ENCODE measurements at places on chromosomes 1 and 21.
A peak's percentile ranks its signal among the peaks of the same experiment; 100 is the strongest.

GRCh38 chr1:152899883-152900282 is 8.5 kb upstream of the IVL start:
- no peak for DNase-seq

DNA sequence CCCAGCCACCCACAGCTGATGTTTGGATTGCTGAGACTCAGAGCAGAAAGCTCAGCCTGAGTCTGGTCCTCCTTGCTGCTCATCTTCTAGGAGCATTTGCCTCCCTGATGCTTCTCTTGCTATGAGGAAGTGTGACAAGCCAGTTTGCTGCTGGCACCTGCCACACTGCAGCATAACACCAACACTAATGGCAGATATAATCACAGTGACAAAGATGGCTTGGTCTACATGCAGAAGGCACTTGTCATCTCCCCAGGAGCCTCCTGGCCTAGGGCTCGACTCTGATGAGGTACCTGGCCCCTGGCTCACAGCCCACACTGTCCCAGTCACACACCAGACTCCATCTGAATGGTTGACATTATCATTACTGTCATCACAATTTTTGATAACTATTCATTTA is 13.9 kb upstream of the PSMB2 start:
- DNase-seq = no peak

DNA sequence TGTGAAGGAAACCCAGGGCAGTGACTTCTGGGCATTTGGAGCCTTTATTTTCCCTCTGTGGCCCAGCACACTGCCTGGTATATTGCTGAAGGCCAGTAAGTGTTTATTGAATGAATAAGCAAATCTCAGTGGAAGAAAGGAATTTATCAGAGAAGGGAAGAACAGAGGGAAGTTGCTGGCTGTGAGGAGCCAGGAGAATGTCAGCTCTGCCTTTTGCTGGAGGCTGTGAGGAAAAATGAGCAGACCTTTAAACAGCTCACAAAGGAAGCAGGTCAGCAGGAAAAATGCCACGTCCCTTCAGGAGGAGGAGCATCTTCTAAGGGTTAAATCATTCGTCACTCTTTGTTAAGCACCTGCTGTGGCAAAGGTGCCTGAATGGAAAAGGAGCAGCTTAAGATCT is 75.9 kb downstream of the GIPC2 start:
- DNase-seq = no peak

DNA sequence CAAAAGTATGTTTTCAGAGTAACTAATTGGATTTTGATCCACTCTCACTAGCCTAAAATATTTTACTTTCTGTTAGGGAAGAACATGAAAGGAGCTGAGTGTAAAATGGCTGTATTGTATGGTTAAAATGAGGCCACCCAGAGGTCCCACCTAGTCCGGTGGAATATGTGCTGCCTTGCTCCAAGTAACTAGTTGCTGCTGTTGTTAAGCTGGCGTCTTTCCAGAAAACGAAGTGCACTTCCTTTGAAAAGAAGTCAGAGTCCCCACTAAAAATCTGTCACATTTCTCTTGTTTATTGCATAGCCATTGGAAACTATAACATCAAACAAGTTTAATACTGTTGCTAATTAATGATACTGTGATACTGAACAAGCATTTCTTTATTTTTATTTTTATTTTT is 3.2 kb downstream of the SLC25A33 start:
- peak; percentile 52 for DNase-seq

- no peak for DNase-seq
Observed at GRCh38 chr1:164842870-164843269, 283.9 kb downstream of the PBX1 start.

GRCh38 chr1:30526652-30527345 is 196.6 kb downstream of the MATN1 start:
- no peak for DNase-seq

DNA sequence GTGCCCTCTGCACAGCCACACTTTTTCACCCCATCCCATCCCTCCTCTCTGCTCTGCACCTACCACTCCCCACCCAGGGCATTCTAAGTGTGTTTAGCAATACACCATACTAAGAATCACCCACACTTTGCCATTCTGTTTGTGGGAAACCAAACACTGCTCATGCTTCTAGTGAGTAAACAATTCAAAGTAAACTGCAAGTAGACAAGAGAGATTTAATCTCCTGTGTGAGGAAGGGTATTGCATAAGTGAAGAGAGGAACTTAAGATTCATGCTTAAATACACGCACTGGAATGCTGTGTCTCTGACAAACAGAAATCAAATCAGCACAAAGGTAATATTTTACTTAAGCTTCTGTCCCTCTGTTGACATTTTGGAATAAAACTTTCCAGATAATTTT is 4.8 kb upstream of the EDARADD start:
- no peak for DNase-seq

DNA sequence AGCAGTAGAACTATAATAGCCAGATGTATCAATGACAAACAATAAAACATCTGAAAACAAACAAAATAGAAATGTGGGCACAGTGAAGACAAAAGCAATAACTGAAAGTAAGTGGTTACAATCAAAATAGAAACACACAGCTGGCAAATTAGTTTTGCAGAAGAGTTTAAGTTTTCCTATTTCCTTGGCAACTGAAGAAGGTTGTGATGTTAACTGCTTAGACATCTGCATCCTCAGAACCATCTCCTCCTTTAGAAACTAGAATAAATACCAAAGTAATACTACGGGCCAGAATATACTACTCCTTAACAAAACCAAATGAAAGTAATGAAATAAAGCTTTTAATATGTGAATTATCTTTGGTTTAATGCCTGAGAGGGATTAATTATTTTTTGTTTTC is 605.5 kb downstream of the LTN1 start:
- DNase-seq = no peak

- no peak for DNase-seq
Observed at GRCh38 chr21:29534448-29534847, 235.7 kb downstream of the BACH1 start.

GRCh38 chr21:37208056-37208721 is 58.9 kb downstream of the VPS26C start:
- no peak for DNase-seq

DNA sequence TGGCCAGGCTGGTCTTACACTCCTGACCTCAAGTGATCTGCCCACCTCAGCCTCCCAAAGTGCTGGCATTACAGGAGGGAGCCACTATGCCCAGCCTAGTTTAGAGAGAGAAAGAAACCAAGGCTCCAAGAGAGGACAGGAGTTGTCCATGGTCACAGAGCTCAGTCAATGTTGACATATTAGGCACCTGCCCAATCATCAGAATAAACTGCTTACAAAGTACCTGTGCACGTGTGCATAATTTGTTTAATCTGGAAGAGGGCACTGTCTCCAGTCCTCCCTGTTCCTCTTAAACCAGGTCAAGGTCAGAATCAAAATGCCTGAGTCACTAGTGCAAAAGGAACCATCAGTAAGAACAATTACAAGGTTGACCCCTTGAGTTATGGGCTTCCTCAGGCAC is 20.3 kb upstream of the MPZL1 start:
- no peak for DNase-seq

- DNase-seq = peak; percentile 59
Observed at GRCh38 chr1:12436817-12437599, 181.0 kb downstream of the DHRS3 start.

DNA sequence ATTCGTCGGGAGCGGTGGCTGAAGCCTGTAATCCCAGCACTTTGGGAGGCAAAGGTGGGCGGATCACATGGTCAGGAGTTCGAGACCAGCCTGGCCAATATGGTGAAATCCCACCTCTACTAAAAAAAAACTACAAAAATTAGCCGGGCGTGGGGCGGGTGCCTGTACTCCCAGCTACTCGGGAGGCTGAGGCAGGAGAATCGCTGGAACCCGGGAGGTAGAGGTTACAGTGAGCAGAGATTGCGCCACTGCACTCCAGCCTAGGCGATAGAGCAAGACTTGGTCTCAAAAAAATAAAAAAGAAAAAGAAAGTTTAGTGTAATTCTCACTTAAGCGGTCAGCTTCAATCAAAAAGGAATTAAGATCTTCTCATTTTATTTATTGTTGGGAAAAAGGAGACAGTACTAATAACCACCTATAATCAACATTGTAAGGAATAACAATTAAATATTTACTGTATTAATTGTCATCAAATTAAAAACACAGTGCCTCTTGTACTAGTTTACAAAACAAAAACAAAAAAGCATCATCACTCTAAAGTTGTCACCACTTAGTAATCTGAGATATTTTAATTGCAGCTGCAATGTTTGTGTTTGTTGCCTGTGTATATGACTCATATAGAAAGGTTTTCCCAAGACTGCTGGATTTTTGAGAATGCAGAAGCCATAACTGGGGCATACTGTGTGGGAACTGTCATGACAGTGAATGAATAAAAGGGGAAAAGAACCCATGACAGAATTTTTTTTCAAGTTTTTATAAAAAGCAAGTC is 3.7 kb downstream of the FBXO42 start:
- DNase-seq = peak; percentile 89

GRCh38 chr1:153141377-153141776 is 9.3 kb downstream of the SPRR2G start:
- DNase-seq = no peak

DNA sequence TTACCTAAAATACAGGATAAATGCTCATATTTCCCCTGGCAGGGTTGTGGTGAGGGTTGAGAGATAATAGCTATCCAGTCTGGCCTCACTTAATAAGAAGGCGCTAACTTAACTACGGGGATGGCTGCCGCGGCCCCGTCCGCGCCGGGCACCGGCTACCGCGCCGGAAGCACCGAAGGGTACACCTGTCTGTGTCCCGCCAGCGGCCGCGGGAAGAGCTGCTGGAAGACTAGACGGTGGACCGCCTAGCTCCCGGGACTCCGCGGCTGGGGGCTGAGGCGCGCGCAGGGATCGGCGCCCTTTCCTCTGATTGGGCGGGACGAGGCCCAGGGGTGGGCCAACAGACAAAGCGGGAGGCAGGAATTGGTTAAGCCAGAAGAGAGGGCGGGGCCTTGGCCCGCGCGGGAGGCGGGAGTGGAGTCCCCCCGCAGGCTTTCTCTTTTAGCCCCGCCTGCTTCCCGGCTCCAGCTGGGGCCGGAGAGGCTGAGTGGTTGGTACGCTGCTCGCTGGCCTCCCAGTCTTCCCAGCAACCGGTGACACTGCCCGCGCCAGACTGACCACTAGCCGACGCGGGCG is at the start of gene ZNF672:
TSS of gene ZNF672 (plus strand) at position 444 of the 576 bp plus-strand sequence. CDS start 9,051 bp downstream, outside the sequence.
- peak; percentile 98 for DNase-seq

DNA sequence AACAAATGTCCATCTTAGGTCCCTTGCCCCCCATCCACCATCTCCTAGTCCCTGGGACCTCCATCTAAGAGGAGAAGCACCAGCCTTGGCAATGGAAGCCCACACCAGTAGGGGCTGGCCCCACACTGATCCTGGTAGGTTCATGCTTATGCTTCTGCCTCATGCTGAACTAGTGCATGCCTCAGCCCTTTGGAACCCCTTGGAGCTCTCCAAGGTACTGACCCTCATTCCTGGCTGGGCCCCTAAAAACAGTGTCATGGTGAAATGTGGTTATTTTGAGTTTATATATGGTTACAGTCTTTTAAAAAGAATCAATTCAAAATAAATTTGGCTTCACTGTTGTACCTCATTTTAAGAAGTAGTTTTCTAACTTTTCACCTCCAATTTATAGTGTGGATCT is 108.3 kb downstream of the HIVEP3 start:
- DNase-seq = peak; percentile 51

DNA sequence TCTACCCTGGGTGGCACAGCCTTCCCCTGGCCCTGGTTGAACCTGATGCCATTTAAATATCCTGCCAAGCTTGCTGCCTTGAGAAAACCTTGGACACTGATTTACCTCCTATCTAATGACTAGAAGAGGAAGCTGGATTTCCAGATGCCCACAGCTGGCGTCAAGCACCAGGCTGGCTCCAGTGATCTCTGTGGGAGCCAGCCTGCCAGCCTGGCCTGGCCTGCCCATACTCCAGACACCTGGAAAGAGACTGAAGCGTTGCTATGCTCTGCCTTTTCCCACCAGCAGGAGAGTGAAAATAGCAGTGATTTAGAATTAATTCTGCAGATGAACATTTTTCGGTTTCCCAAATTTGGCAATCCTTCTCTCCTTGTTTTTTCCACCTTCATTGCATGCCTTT is 11.5 kb upstream of the EIF4G3 start:
- DNase-seq = no peak

DNA sequence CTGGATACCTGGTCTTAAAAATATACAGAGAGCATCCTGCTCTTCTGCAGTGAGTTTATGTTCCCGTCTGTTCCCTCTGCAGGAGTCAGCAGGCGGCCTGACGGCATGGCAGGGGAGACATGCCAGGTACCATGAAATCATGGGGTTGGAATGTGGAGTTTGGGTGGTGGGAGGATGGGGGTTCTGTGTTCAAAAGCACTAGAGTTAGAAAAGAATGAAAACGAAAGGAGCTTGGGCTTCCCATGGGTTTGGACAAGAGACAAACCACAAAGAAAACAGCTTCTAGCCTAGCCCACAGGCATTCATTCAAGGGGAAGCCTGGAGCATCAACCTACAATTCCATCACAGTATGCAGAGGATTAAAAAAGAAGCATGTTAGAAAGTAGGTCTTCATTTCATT is 59.9 kb downstream of the WARS2 start:
- DNase-seq = peak; percentile 94

DNA sequence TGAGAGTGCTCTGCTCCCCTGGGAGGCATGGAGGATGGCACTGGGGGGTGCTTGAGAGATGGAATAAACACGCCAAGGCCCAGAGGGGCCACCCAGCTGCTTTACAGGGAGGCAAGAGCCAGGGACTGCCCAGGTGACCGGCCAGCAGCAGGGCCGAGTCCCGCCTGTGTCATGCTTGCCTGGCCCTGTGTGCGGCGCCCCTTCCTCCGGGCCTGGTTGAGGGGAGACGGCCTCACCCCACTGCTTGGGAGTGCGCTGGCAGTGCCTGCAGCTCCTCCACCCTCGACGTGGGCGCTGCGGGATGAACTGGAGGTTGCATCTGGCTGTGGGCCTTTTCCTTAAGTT is 33.1 kb upstream of the COL6A2 start:
- DNase-seq = no peak

GRCh38 chr1:156096640-156097391 is 14.6 kb upstream of the MEX3A start:
- DNase-seq = peak; percentile 86

- no peak for DNase-seq
Observed at GRCh38 chr1:174963529-174964125, 36.1 kb upstream of the CACYBP start.

DNA sequence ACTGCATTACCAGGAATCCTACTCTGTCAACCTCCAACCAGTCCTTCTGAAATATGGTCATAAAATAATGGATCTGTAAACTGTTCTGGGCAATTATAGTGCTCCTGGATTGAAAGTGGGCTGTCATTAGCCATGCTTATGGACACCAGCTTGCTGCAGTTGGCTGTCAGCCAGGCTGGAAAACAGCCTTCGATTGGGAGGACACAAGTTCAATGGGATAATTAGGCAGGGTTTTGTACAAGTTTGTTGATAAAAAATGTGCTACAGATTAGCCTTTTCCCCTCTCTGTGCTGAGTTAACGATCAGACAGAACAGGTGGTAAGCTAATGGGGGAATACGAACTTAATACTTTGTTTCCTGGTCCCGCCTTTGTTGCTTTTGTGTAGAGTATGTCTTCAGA is 413.9 kb downstream of the DUSP10 start:
- no peak for DNase-seq

GRCh38 chr1:90154711-90155110 is 159.8 kb downstream of the ZNF326 start:
- DNase-seq = no peak
